NCI-H1930 (cell line): ENCODE measurements at places on chromosomes 16 and 17.

DNA sequence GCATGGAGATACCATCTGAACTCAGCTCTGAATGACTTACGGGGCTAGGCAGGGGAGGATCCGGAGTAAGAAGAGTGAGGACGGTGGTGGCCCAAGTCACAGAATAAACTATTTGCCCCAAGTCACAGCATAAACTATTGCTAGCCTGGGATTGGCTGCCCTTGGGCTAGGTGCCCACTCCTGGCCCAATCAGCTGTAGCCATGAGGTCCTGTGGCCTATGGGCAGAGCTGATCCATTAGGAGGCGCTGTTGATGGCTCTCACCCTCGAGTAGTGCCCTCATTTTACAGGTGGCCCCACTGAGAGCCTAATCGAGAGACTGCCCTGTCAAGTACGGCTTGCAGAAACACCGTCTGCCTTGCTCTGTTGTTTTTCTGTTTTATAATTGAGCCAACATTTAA lies 62.3 kb upstream of the ZNF423 start:
- DNase-seq, result no peak

DNA sequence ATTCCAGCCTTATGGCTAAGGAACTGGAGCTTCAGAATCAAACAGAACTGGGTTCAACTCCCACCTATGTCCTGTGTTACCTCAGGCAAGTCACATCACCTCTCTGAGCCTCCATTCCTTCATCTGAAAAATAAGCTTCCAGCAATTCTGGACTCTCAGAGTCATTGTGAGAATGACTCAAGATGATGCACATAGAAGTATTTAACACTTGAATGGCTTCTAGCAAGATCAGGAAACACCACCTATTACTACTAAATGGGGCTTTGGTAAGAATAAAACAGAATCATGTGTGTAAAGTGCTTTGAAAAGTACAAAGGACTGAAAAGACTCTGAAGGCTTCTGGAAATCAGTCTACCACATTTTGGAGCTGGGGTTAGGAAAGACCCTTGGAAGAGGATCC lies 30.8 kb upstream of the CALB2 start:
- no peak for DNase-seq

- DNase-seq, result no peak
These were observed 243.3 kb downstream of the KATNIP start for GRCh38 chr16:27793249-27793622.

- DNase-seq, result no peak
These were observed 68.2 kb upstream of the XYLT1 start for GRCh38 chr16:17538927-17539326.

DNA sequence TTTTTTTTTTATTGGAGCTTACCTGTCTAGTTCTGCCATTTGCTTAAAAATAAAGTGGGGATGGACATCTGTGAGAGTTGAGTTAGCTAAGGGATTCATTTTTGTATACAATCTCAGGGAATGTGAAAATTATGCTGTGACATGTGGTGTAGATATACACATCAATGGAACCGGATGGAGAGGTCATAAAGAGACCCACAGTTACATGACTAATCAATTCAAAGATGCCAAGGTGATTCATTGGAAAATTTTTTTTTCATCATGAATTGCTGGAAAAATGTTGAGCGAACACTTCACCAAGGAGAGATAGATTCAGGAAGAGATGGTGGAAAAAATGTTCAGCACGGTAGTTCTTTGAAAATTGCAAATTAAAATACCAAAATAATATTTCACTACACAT lies 605.4 kb upstream of the KIF2B start:
- no peak for DNase-seq
